ENCODE measurements at places on chromosomes 5 and 9. TPM values are rescaled to one million over a fixed set of nuclear protein-coding genes. Genes with fewer than 3 reads are reported as not detected.

Gene DBH
- total RNA-seq: not detected

Gene PCDHGB2
- total RNA-seq: 1.0 TPM

Gene WDR31
- total RNA-seq: 2.0 TPM

Gene ZBTB5
- total RNA-seq: 10.5 TPM

Gene SLC4A9
- 0.10 TPM for total RNA-seq

Gene C5orf52
- not detected for total RNA-seq
